Activated naive CD4-positive, alpha-beta T cell (primary cell): ENCODE measurements at places on chromosomes 4 and X.

DNA sequence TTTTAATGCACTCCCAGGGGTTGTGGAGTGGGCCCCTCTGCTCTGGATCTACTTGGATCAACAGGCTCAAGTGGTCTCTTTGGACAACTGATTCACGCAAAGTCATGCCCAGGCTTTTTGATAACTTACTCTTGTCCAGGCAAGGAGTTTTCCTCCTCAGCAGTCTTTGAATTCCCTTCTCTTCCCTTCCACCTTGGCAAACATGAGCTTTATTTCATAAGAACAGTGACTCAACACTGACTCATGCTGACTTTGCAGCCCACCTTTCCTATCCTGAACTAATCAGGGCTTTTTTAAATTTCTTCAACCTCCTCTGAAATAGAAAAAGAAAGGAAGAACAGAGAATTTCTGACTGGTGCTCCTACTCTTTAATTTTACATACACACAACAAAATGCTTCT, 132.1 kb upstream of the LDB2 start:
- DNase-seq = no peak

- peak; percentile 13 for DNase-seq
Observed at GRCh38 chr4:76067652-76068286, 6.7 kb upstream of the ART3 start.

- no peak for DNase-seq
Observed at GRCh38 chrX:154036513-154036912, 16.8 kb upstream of the IRAK1 start.

- no peak for DNase-seq
Observed at GRCh38 chr4:36226430-36227227, 17.7 kb downstream of the ARAP2 start.

DNA sequence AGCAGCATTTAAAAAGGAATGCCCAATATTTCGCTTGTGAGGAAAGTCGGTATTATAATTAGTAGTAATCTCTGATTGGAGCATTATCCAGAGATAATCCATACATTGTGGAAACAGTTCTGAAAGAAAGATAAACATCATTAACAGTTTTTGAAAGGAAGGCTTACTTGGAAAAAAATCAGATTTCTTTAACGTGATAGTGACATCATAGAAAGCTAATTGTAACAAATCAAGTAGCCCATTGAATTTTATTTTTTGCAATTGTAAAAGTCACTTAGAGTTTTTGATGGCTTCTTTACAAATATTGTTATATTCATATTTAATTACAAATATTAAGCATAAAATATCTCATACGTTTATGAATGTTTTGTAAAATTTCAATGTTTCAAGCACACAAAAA, 11.6 kb upstream of the NR3C2 start:
- no peak for DNase-seq

GRCh38 chr4:122007016-122007415, 55.2 kb upstream of the TRPC3 start:
- no peak for DNase-seq

DNA sequence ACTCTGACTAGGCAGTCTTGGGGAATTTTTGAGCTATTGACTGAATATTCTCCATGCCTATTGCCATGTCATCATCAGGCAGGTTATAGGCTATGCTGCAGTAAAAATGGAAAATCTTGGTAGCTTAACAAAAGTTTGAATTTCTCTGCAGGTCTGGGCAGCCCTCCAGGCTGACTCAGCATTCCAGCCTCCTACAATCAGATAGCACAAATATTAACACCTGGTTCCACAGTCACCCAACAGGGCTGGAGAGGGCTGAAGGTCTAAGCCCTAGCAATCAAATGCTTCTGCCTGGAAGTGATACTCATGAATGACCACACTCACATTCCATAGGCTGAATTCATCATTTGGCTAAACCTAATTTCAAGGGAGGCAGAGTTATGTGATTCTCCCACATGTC, 9.6 kb upstream of the PPP3CA start:
- DNase-seq = no peak

DNA sequence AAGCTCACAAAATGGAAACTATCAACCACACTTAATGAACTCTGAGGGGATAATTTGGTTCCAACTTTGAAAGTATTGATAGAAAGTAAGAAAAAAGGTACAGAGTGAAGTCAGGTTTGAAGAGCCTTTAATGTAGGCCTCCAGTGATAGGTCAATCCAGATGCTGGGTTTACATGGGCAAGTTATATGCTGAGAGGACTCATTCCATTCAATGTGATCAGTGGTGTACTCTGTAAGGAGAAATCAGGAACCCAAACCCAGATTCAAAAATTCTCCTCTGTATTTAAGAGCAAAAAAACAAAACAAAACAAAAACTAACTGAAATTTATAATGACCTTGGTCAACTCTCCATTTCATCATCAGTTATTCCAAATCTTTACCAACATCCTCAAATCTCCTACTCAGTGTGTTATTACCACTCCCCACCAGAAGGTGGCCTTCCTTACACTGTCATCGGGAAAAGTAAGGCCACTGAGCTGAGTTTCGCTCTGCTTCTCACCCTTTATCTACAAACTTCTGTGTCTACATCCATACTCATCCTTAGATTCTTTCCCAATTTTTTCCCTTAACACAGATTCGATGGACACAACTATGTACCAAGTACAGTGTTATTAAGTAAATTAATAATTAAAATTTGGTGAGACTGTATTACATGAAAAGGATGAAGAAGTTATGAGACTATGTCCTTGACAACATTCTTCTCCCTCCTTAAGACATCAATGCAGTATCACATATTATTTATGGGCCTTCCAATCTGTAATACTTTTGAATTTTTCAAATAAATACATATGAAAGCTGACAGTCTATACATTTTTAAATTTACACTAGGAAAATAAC, 88.3 kb downstream of the ZAR1 start:
- DNase-seq = no peak

- DNase-seq = no peak
Observed at GRCh38 chrX:102934624-102935023, 2.4 kb upstream of the RAB40AL start.

DNA sequence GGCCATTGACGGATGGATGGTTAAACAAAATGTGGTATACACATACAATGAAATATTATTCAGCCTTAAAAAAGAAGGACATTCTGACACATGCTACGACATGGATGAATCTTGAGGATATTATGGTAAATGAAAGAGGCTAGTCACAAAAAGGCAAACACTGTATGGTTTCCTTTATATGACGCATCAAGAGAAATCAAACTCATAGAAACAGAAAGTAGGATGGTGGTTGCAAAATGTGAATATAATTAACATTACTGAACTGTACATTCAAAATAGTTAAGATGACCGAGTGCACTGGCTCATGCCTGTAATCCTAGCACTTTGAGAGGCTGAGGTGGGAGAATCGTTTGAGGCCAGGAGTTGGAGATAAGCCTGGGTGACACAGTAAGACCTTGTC, 9.5 kb upstream of the CASK start:
- DNase-seq = no peak

DNA sequence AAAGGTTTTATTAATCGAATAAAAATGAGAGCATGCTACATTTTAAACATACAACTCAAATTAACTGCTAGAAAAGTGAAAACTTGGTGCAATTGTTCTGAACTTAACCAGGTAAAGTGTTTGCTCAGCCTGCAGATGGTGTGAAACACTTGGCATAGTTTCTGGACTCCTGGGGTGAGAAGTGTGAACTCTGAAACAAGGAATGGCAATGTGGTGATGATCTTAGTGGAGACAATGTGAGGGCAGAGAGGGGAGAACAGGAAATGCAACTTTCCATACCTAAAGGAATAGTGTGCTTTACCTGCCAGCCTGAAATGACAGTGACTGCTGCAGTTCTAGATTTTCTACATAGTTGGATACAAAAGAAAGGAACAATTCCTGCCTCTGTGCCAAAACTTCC, 57.4 kb downstream of the CCSER1 start:
- DNase-seq = no peak

- DNase-seq = no peak
Observed at GRCh38 chr4:7173841-7174449, 18.4 kb upstream of the SORCS2 start.

DNA sequence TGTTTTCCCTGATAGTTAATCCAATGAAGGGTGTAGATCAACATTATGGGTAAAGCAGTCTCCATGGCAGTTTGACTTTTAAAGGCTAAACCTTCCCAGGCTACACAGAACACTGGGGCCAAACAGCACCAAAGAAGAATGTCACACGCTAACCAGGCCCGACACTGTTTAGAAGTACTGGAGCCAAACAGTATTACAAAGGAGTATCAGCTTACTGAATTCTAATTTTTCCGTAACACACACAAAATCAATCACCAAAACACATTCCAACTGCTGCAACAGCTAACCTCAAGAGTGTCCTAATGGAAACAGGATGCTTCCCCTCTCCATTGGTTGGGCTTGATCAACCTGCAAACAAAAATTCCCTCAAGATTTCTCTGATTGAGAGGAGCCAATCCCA, 783.5 kb downstream of the PCDH18 start:
- no peak for DNase-seq

GRCh38 chrX:11864171-11864570, 106.1 kb downstream of the MSL3 start:
- DNase-seq = no peak

- no peak for DNase-seq
Observed at GRCh38 chr4:10730019-10730418, 45.5 kb upstream of the CLNK start.

- DNase-seq = no peak
Observed at GRCh38 chr4:121376556-121376955, 4.3 kb downstream of the QRFPR start.

GRCh38 chrX:1025413-1025812, 187.0 kb downstream of the CRLF2 start:
- DNase-seq = no peak

- no peak for DNase-seq
Observed at GRCh38 chr4:93810340-93810992, 18.1 kb upstream of the ATOH1 start.

DNA sequence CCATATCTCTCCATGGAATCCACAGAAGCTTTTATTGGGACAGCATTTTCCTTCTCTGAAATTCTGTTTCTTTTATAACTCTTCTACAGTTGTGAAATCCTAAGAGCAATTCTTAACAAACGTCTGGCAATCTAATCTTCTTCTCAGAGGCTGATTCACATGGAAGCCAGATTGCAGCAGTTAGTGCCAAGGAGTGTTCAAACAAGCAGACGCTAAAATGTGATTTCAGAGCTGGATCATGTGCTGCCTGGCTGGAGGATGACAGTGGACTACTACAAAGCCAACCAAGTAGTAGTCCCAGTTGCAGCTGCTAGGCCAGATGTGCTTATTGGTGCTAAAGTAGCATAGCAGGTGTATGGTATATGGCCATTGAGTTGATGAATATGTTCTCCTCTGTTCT, 27.7 kb upstream of the GLRB start:
- no peak for DNase-seq

- no peak for DNase-seq
Observed at GRCh38 chr4:118281611-118282442, 71.0 kb downstream of the PRSS12 start.

GRCh38 chr4:26786916-26787315, 73.7 kb upstream of the STIM2 start:
- DNase-seq = no peak

GRCh38 chr4:142743121-142743825, 102.8 kb downstream of the INPP4B start:
- DNase-seq = no peak

- no peak for DNase-seq
Observed at GRCh38 chr4:164293203-164293602, 460.7 kb upstream of the SMIM31 start.

DNA sequence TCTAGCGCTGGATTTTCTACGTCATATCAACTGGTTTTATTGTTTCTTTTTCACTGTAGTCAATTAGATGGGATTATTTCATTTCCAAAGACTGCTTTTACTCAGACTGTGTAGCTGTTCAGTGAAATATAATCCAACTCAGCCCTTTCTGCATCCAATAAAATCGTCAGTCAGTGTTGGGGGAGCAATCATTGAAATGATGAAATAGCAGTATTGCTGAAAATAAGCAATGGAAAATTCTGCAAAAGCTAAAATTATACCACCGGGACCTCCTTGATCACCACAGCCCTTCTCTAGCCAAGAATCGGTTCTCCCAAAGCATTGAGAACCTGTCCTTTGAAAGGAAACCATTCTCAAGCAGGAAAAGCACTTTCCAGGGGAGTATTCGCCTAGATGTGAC, 243.1 kb upstream of the TENM3 start:
- no peak for DNase-seq

GRCh38 chr4:82382751-82383150, 9.0 kb upstream of the HNRNPD start:
- no peak for DNase-seq

- no peak for DNase-seq
Observed at GRCh38 chrX:116756958-116757357, 294.2 kb upstream of the CT83 start.

- no peak for DNase-seq
Observed at GRCh38 chrX:95728446-95728845, 956.2 kb upstream of the DIAPH2 start.

- DNase-seq = no peak
Observed at GRCh38 chr4:72529148-72529822, 39.7 kb downstream of the ADAMTS3 start.

DNA sequence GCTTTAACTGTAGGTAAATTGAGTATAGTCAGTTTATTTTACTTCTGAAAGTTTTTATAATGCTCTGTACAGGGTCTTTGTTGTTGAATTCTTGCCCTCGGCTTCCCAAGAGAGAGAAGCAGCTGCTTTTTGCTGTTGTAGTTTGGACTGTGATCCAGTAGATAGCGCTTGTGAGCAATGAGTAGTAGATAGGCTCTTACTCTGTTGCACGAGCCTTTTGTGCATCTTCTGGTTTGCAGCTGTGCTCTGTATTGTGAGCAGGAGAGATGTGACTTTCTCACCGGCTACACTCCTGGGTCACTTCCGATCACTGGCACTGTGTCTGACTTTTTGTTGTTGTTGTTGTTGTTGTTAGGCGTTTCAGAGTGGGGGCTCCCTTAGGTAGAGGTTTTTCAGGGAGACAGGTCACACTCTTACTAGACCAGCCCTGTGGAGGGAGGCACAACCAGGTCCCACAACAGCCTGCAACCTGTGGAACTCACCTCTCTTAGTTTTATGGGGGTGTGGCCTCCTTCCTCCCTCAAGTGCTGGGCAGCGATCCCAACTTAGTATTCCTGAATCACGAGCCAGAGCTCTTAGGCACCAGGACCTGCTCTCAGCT, 822.1 kb upstream of the GALNTL6 start:
- no peak for DNase-seq

DNA sequence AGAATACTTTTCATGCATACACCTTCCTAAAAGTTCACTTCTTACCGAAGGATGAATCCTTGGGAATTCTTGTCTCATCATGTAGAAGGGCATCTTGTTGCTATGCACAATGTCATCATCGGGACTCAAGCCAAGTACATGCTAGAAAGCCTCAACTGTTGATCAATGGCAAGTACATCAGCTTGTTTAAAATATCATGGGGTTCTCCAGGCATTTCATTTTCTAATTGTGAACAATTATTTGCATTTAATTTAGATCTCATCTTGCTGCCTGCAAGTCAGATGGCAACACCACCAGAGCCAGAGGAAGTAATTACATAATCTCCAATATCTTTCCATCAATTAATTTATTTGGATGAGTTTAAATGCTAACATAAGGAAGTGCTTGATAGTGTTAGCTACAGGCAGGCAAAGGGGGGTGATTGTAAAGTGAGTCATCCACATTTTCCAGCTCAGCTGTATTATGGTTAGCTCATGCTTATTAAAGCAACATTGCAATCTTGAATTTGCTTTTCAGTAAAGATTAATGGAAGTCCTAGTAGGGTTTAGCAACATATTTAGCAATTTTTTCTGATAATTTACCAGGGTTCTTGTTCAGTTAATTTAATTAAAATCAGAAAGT, 356.5 kb downstream of the CBLL2 start:
- DNase-seq = no peak

- DNase-seq = peak; percentile 5
Observed at GRCh38 chrX:110317061-110317819, 645 bp downstream of the AMMECR1 start.
